ENCODE measurements at places on chromosomes 3 and 15. TPM values are rescaled to one million over a fixed set of nuclear protein-coding genes. Genes with fewer than 3 reads are reported as not detected.

The SENP7 gene
- 8.3 TPM for total RNA-seq

GRCh38 chr3:129295286-129295685 is 16.6 kb downstream of the HMCES start:
- DNase-seq, result no peak

- DNase-seq, result no peak
These were observed 7.5 kb downstream of the VPS13C start for GRCh38 chr15:62052713-62053112.

The ARGFX gene
- not detected for total RNA-seq

- DNase-seq, result no peak
These were observed 44.2 kb upstream of the ACP3 start for GRCh38 chr3:132273036-132273435.

- DNase-seq, result no peak
These were observed 281.4 kb downstream of the ADAMTS17 start for GRCh38 chr15:100060276-100060926.

DNA sequence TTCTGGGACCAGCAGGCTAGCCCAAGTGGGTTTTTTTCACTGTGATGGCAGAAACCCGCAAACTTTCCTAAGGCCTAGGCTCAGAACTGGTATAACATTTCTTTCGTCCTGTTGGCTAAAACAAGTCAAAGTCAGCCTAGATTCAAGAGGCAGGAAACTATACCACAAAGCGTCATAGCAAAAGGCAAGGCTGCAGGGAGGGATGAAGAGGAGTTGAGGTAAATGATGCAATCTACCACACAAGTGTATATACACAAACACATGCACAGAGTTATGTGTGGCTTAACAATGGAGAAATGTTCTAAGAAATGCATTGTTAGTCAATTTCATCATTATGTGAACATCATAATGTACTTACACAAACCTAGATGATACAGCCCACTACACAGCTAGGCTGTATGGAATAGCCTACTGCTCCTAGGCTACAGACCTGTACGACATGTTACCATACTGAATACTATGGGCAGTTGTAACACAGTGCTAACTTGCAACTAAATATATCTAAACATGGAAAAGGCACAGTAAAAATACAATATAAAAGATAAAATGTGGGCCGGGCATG is 225.6 kb downstream of the TBL1XR1 start:
- DNase-seq, result no peak

GRCh38 chr3:12741209-12741608 is 17.9 kb downstream of the TMEM40 start:
- DNase-seq, result no peak

GRCh38 chr3:14430053-14430452 is 27.6 kb downstream of the SLC6A6 start:
- no peak for DNase-seq

The MUC20 gene
- total RNA-seq, result 0.10 TPM

DNA sequence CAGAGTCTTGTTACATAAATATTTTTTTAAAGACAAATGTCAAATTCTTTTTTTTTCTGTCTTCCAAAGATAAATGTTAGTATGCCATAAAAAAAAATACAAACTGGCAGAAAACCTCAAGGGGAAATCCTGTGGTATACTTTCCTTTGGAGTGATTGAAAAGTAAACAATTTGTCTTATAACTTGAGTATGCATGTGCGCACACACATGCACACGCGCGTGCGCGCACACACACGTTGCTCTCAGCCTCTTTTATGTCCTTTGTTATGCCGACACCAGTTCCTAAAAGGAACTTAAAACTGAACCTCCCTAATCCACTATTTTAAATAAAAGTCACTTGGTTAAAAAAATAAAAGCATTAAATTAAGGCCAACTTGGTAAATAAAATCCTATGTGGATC is 58.1 kb downstream of the TGFBR2 start:
- no peak for DNase-seq

The AMIGO3 gene
- total RNA-seq, result 1.2 TPM

DNA sequence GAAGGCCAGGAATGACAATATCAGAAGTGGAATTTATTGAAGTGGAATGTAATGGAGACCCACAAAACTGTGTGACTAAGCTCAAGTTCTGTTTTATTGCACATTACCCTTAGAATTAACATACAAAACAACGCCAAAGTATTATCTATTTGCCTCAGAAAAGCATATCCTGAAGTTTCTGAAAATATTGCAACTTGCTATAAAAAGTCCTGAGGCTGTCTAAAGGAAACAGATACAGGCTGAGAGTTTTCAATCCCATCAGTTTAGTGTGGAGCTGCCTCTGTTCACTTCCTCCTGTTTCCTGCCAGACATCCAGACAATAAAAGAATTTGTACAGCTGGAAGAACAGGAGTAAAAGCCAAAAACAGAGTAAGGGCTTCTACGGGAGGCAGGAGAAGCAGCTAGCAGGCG is 108.8 kb downstream of the FBN1 start:
- peak; percentile 68 for DNase-seq

- DNase-seq, result no peak
These were observed 44.1 kb downstream of the MRPL3 start for GRCh38 chr3:131458653-131459052.

GRCh38 chr15:43404130-43404529 is 33.2 kb downstream of the TUBGCP4 start:
- no peak for DNase-seq

The TRIM42 gene
- total RNA-seq, result not detected
